ENCODE measurements at places on chromosomes 2 and 18. TPM values are rescaled to one million over a fixed set of nuclear protein-coding genes. Genes with fewer than 3 reads are reported as not detected.
A peak's percentile ranks its signal among the peaks of the same experiment; 100 is the strongest.

GRCh38 chr2:27929916-27930486 lies 39.5 kb downstream of the BABAM2 start:
- no peak for DNase-seq

DNA sequence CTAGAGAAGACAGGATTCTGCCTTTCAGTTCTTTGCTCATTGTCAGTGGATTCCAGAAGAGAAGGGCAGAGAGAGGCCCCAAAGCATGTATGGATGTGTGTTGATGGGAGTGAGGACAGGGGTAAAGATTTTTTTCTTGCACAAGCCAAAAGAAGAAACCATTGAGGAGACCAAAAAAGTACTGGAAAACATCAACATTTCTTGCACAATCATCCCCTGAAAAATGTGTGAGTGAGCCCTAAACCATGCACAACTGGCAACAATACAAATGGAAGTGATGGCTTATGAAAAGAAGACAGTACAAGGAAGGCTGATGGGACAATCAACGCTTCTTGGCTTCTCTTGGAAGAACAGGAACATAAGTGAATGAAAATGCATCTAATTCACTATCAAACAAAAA lies 5.6 kb upstream of the SMAD7 start:
- no peak for DNase-seq

- DNase-seq, result no peak
Measured at GRCh38 chr2:72992734-72993102, 75.4 kb downstream of the EMX1 start.

DNA sequence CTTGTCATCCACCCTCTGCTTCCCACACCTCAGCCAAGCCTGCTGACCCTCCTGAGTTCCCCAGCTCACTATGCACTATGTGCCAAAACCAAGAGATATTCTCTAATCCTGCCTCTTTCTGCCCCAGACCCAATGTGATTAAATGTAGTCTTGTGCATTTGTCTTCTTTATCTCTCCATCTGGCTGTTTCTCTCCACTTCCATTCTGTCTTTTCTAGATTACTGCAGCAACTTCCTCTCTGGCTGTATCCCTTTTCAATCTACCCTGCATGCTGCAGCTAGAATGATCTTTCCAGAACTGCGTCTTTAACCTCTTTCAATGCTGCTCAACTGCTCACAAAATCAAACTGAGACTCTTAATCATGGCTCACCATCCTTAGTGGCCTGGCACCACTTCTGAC lies 164.1 kb downstream of the GALNT14 start:
- DNase-seq, result no peak

- DNase-seq, result no peak
Measured at GRCh38 chr2:101930847-101931246, 60.9 kb upstream of the IL1R2 start.

GRCh38 chr18:48756511-48757226 lies 194.1 kb downstream of the SMAD7 start:
- no peak for DNase-seq

- no peak for DNase-seq
Measured at GRCh38 chr2:38775921-38776225, 2.1 kb upstream of the GEMIN6 start.

DNA sequence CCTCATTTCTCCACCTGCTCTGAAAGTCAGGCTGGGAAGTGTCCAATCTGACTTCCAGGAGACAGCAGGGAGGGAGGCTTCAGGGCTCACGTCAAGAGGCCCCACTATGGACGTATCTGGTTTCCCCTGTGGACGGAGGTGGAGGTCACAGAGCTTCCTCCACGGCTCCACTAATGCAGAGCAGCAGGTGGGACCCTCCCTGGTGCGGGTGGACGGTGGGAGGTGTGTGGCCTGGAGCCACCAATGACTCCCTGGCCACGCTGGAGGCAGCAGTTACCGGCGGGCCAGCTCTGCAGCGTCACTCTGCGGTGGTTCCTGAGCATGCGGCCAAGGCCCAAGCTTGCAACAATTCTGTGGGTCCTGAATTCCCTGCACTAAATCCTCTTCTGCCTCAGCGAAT lies 9.0 kb downstream of the CRACDL start:
- DNase-seq, result no peak

- no peak for DNase-seq
Measured at GRCh38 chr2:210839034-210839433, 282.6 kb downstream of the CPS1 start.

- peak; percentile 16 for DNase-seq
Measured at GRCh38 chr2:70475266-70475665, 78.4 kb downstream of the TGFA start.

DNA sequence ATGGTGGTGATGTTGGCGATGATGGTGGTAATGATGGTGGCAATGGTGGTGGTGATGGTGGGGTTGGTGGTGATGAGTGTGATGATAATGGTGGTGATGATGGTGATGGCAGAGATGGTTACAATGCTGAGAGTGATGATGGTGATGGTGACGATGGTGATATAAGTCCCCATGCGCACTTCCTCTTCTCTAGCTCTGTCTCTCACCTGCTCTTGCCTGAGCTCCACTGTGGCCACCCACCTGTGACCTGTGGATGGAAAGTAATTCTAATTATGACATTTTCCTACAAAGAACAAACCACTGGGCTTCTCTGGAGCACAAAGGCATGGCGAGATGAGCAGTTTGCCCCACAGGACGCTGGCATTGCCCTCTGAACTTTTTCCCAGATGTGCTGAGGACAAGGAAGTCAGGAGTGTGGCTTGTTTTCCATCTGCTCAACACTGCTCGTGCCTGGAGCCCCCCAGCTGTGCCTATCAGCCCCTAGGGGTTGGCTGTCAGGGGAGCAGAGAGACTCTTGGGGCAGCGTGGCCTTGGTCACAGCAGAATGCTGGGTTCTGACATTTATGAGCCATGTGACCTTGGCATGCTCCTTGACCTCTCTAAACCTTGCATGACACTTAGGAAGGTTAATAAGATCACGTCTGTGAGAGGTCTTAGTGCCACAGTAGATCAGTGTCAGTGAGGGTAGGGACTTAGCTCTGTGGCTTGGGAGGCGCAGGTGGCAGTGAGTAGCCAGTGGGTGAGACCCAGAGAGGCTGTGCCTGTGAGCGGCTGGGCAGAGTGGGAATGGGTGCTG lies 68.4 kb downstream of the RRM2 start:
- no peak for DNase-seq

DNA sequence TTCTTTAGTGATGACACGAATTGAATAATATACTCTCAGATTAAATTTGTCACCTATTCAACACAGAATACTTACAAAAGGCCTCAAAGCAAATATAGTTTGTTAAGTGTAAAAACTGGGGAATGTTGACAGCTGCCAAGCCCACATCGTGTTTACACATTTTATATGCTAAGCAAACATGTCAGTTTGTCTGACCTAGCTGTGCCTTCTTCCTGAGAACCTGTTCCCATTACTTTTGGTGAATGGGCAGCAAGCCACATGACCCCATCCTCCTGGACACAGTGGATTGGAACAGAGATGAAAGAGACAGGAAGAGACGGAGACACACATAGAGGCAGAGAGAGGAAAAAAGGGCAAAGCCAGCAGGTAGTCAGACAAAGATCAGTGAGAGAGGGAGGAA lies 22.9 kb upstream of the CUL3 start:
- DNase-seq, result no peak

DNA sequence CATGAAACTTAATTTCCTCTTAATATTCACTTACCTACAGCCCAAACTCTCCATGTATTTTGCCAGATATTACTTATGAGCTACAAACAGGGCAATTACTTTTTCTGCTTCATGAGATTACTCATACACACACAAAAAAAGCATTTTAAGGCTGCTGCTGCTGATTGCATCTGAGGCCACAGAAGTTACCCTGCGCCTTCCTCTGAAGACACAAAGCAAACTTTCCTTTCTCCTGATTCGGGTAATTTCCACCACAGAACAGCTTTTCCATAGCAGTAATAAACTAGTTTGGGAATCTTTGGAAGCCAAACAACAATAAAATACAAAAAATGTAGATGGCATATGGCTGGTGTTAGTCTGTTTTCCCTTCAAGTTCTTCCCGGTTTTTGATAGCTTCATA lies 6.2 kb downstream of the TTC32 start:
- no peak for DNase-seq

DNA sequence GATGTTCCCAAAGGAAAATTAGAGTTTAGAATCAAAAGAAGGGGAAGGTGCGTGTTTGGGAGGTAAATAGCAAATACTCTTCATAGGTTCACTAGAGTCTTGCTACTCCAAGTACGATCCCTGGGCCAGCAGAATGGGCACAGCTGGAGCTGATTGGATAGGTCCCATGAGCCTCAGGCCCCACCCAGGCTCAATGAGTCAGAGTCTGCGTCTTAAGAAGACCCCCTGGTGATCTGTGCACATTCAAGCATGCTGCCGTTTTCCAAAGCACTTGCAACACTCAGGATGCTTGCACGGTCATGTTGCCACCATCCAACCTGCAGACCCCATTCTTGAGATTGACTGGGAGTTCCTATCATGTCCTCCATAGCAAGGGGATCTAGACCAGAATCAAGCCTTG lies 40.5 kb downstream of the ABCG8 start:
- no peak for DNase-seq

DNA sequence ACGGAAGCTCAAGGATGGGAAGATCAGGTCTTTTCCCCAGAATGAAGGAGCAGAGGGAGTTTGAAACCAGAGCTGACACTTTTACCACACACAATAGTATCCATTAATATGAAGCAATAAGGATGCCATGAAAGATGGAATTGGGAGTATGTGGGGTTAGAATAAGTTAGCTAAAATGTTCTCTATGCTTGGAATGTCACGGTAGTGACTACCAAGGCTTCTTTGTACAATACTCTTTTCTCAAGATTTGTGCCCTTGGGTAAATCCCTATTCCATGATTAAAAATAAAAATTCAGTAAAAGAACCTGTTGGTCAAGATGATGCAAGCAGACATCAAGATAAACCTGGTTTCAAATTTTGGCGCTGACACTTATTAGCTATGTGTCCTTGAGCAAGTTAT lies 75.0 kb downstream of the NRXN1 start:
- no peak for DNase-seq

DNA sequence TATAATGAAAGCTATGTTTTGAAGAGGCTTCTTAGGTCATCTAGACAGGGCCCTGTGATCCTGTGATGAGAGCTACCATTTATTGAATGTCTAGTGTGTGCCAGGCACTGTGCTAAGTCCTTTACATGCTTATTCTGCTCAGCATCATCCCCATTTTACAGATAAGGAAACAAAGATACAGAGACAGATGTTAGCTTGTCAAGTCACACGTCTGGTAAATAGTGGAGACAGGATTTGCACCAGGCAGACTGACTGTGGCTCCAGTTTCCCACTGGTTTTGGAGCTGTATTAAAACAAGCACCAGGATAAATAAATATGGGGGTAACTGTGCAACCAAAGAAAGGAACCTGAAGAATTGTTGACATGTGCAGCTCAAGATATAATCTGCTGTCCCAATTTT lies 19.2 kb upstream of the EML6 start:
- no peak for DNase-seq

- peak; percentile 62 for DNase-seq
Measured at GRCh38 chr2:42613281-42614064, 45.0 kb downstream of the MTA3 start.

DNA sequence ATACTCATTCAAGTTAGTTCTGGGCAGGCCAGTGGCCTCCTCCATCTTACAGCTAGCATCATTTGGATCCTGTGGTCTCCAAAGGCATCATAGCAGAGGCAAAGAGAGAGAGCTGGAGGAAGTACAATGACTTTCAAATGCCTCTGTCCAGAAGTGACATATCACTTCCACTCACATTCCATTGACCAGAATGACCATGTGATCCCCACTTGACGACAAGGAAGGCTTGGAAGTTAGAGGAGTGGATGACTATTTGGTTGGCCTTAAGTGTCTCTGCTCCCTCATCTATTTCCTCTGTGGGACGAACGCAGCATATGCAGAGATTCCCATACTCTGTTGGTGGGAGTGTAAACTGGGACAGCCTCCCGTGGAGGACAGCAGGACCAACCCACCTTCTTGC lies 27.8 kb upstream of the MLPH start:
- DNase-seq, result no peak

GRCh38 chr2:203718087-203718486 lies 11.6 kb downstream of the CD28 start:
- peak; percentile 7 for DNase-seq

- DNase-seq, result no peak
Measured at GRCh38 chr2:215929602-215930335, 83.6 kb downstream of the MREG start.

GRCh38 chr2:218756599-218757377 lies 25.2 kb upstream of the CYP27A1 start:
- DNase-seq, result no peak

DNA sequence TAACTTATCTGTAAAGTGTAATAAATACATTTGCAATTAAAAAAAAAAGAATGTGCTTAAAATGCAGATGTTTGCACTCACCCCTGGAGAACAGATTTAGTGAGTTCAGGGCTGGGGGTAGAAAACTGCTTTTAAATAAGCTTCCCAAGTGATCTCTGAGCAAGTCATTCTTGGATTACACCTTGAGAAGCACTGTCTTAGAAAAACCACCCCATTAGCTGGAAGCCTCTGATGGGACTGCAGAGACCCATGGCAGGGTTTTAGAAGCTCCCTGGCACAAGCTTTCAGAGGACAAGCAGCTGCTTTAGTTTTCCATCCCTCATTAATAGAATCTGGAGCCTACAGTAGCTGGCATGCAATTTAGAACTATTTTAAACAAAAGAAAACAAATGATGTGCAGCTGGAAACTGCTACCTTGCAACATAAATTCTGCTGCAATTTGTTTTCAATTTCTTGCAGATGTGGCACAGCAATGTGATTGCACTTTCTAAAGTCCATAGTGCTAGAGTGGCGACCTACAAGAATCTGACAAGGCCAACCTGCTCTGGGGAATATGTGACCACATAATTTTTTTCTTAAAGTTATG lies 141.5 kb downstream of the CDC42EP3 start:
- DNase-seq, result no peak

DNA sequence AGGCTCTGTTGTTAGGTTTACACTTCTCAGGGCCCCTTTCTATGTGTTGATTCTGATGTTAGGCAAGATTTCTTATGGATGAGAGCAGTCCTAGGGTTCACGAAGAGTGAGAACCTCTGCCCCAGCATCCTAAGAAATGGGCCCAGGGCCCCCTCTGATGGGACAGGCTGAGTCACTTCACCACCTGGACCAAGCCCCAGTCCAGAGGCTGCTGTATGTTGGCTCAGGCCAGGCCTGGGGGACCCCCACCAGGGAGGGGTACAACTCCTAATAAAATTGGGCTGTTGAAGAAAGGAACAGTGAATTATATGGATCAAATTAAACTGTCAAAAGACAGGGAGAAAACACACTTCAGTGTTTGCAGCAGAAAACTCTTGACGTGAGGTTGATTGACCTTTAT lies 365.9 kb upstream of the HS6ST1 start:
- no peak for DNase-seq

Gene TMEFF2
- total RNA-seq, result 0.65 TPM

Gene MSTN
- total RNA-seq, result 0.14 TPM

Gene DSG1
- total RNA-seq, result not detected

Gene FAHD2B
- total RNA-seq, result 12.9 TPM

Gene SKOR2
- total RNA-seq, result not detected

Gene OTOS
- total RNA-seq, result not detected

Gene IL1RL1
- 12.6 TPM for total RNA-seq

Gene DHRS9
- 0.28 TPM for total RNA-seq

Gene MRO
- total RNA-seq, result 5.0 TPM
